Dorsolateral prefrontal cortex (tissue), 122 donors: ENCODE measurements at places on chromosomes 2 and 18.

- DNase-seq: no peak
Measured at GRCh38 chr2:26979741-26980140, 9.3 kb downstream of the MAPRE3 start.

GRCh38 chr2:230778350-230779063, 65.9 kb downstream of the CAB39 start:
- DNase-seq: no peak

DNA sequence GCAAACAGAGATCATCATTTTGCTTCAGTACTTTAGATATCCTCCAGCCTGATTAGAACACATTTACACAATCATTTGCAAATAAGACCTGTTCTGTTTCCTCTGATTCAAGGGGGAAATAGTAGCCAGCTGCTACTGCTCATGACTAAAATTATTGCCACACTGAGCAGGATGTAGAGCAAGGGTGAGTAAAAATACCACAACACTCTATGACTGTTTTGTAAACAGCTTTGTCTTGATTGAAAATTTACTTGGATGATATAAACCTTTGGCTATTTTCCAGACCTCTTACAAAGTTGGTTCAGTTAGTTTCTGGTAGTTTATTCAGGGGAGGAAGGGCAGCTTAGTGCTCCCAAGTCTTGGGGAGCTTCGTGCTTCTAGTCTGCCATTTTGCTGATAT, 286.4 kb upstream of the CNTNAP5 start:
- no peak for DNase-seq

DNA sequence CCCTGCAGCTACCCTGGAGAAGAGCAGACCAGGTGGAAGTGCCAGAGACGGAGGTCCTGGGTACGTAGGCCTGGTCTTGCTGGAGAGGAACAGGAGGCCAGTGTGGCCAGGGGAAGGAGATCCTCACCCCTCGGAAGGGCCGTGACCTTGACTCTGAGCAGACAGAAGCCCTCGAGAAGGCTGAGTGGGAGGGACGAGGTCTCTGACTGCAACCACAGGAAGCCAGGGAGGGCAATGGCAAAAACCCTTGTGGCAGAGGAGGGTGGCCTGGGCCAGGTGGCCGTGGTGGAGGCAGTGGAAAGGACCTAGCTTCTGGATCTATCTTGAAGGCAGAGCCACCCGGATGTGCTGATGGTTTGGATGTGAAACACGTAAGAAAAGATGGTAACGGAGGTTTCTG, 28.1 kb downstream of the THAP4 start:
- DNase-seq: peak; percentile 29

DNA sequence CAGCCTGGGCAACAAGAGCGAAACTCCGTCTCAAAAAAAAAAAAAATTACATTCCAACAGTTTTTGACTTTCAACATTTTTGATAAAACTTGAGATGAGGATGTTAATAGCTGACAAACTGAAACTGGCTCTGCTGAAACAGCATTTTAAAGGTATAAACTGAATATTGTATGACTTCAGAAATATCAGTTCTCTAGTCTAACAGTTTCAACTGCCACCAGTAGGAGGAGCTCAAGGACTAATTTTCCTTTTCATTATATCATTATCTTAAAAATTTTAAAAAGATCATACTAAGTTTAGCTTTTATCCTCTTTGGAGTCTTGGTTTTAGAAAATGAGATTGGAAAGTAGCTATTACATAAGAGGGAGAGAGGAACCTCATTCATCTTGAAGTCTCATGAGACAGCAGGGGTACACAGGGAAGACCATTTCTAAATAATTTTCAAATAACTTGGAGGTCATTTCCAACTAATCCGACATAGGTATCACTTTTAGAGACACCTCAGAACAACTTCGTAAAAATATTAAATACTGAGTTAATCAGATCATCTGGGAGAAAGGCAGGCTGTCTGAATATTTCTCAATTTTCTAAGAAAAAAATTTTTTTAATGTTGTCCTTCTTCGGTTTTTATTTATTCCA, 37.6 kb upstream of the MCM6 start:
- DNase-seq: no peak
